ENCODE measurements at places on chromosomes 3 and 15. TPM values are rescaled to one million over a fixed set of nuclear protein-coding genes. Genes with fewer than 3 reads are reported as not detected.

Gene POLQ
- 0.23 TPM for total RNA-seq

Gene TNIK
- 11.3 TPM for total RNA-seq

Gene KBTBD12
- total RNA-seq, result 4.5 TPM

Gene TUSC7
- total RNA-seq, result not detected

Gene ANKRD63
- not detected for total RNA-seq

Gene IGF2BP2
- 10.0 TPM for total RNA-seq

Gene SLC2A2
- total RNA-seq, result not detected

Gene STX19
- 0.54 TPM for total RNA-seq

Gene MUC20
- 4.5 TPM for total RNA-seq

Gene NUDT16
- 23.1 TPM for total RNA-seq

Gene ZBED2
- not detected for total RNA-seq

Gene CORO2B
- 3.8 TPM for total RNA-seq

Gene WDR6
- total RNA-seq, result 118 TPM

Gene FBN1
- 529 TPM for total RNA-seq

DNA sequence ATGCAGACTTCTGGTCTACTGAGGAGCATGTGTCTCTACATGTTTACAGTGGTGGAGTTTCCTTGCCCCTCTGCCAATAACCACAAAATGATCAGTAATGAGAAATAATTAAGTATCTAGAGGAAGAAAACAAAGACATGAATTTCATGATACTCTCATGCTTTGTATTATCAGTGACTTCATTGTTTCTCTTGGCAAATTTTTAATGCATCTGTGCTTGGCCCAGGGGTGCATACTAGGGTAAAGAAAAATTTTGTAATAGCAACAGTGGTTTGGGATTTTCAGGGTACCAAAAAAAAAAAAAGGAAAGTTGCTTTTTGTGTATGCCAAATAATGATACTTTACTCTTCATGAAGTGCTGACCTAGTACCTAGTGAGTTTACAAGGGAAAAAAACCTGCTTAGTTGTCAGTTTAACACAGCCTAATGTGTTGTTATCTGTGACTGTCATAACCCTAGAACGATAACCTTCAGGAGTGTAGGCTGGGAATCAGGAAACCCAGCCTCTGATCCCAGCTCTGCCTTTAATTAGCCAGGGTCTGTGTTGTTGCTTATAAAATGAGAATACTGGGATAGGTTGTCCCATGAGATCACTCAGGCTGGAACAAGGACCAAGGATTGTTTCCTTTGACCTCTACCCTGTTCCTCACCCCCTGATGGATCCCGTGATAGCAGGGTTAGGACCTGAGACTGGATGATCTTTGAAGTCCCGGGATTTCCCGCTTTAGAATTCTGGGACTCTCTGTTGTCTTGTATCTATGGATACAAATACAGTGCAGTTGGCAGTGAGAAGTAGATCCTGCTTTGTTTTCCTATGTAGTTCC lies 117.5 kb downstream of the CMSS1 start:
- peak overlapping the region; percentile 22 for H3K27ac ChIP-seq
- H3K4me3 ChIP-seq, result no peak overlapping the region
- no peak for DNase-seq
- H3K4me1 ChIP-seq, result peaks cover 8% of the 10 kb centered on the region
- no peaks in the 10 kb centered on the region for H3K27me3 ChIP-seq

GRCh38 chr3:146117406-146118285 lies 43.3 kb downstream of the PLOD2 start:
- no peaks in the 10 kb centered on the region for H3K4me1 ChIP-seq
- DNase-seq, result no peak
- H3K27me3 ChIP-seq, result no peaks in the 10 kb centered on the region
- no peak overlapping the region for H3K4me3 ChIP-seq
- H3K27ac ChIP-seq, result no peak overlapping the region
- no peaks in the 10 kb centered on the region for H3K36me3 ChIP-seq

GRCh38 chr3:128878556-128879124 lies 780 bp upstream of the ACAD9 start:
- no peaks in the 10 kb centered on the region for H3K36me3 ChIP-seq
- no peaks in the 10 kb centered on the region for H3K4me1 ChIP-seq
- no peaks in the 10 kb centered on the region for H3K27me3 ChIP-seq
- peak overlapping the region; percentile 84 for H3K27ac ChIP-seq

GRCh38 chr15:47890397-47891150 lies 173.3 kb downstream of the SEMA6D start:
- no peak for DNase-seq
- H3K36me3 ChIP-seq, result no peaks in the 10 kb centered on the region
- no peak overlapping the region for H3K4me3 ChIP-seq
- no peaks in the 10 kb centered on the region for H3K4me1 ChIP-seq
- no peaks in the 10 kb centered on the region for H3K27me3 ChIP-seq

DNA sequence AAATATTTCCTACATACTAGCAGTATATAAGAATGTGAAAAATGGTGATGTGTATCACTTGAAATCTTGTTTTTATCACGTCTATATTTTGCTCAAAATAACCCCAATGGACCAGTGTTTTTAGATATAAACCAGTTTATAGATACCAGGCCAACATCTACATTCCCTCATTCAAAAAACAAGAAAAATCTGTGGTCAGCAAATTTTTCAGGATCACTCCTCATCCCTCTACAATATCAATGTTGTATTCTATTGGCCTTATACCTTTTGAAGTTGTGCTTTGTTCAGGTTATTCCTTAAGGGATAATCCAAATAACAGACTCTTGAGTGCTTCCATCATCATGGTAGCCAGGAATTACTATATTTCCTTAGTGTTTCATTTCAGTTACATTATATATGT lies 332.9 kb upstream of the ARRDC4 start:
- H3K36me3 ChIP-seq, result no peaks in the 10 kb centered on the region
- no peak for DNase-seq
- H3K27ac ChIP-seq, result no peak overlapping the region
- H3K4me3 ChIP-seq, result no peak overlapping the region

GRCh38 chr3:174986685-174987084 lies 127.6 kb downstream of the NAALADL2 start:
- no peaks in the 10 kb centered on the region for H3K4me1 ChIP-seq
- no peak for DNase-seq
- no peaks in the 10 kb centered on the region for H3K27me3 ChIP-seq
- no peak overlapping the region for H3K27ac ChIP-seq
- no peaks in the 10 kb centered on the region for H3K36me3 ChIP-seq

DNA sequence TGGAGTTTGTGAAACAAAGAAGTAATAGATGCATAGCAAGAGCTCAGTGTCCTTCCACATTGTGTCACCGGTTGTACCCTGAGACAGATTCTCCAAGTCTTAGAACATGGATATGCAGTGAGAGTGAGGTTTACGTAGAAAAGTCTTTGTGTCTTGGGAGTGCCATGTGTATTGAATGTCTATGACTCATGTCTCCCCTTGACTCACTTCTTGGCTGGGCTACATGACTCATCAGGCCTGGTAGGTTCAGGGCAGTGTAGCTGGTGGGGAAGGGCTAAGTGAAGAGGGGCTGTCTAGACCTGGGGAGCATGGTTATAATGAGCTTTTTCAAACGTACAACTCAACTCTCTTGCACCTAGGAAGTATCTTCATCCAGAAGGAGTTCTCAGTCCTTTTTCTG lies 167.4 kb downstream of the GAP43 start:
- H3K4me1 ChIP-seq, result no peaks in the 10 kb centered on the region
- H3K27me3 ChIP-seq, result no peaks in the 10 kb centered on the region
- no peak overlapping the region for H3K4me3 ChIP-seq
- H3K27ac ChIP-seq, result no peak overlapping the region
- H3K36me3 ChIP-seq, result no peaks in the 10 kb centered on the region

DNA sequence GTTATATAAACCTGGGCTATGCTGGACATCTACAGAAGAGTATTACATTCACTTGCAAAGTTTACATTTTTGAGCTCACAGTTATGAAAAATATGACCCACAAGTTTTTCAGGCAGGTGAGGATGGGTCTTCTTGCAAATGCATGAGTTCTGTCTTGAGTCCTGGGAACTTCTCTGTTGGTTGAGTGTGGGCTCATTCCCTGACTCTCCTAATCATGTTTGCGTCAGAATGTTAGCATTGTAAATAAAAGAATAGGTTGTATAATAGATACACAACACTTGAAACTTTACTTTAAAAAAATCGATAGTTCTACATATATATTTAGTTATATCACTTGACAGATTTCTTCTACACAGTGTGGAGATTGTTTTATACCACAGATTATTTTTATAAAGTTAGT lies 7.2 kb upstream of the EXOG start:
- DNase-seq, result no peak
- no peak overlapping the region for H3K27ac ChIP-seq
- H3K27me3 ChIP-seq, result no peaks in the 10 kb centered on the region

DNA sequence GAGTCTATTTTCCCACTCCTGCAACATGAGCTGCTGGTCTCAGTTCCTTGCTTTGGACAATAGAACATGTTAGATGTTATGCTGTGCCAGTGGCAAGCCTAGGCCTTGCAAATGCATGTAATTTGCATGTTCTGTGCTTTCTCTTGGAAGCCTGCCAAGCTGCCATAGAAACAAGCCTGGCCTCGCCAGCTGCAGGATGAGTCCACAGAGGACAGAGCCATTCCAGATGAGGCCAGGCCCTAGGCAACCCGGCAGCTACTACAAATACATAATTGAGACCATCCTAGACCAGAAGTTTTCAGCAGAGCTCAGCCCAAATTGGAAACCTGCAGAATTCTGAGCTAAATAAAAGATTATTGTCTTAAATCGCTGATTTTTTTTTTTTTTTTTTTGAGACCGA lies 39.6 kb downstream of the TRIM69 start:
- no peak for DNase-seq
- H3K4me1 ChIP-seq, result no peaks in the 10 kb centered on the region
- no peaks in the 10 kb centered on the region for H3K36me3 ChIP-seq
- H3K27ac ChIP-seq, result no peak overlapping the region
- H3K4me3 ChIP-seq, result no peak overlapping the region

DNA sequence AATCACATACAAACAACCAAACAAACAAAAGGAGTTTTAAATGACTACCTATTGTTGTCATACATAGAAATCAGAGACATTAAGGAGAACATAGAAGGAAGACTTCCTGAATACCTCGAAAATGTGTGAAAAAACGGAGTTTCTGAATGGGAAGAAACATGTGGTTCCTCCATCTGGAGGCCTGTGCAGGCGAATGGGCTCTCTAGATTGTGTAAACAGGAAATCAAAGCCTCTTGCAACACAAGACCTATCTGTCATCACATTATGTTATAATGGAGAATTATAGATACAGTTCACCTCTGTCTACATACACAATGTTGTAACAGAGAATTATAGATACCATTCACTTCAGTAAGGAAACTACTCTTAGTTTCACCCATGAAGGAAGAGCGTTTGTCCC lies 44.1 kb downstream of the RUBCN start:
- H3K4me3 ChIP-seq, result no peak overlapping the region
- peaks cover 13% of the 10 kb centered on the region for H3K36me3 ChIP-seq
- H3K27ac ChIP-seq, result no peak overlapping the region
- H3K27me3 ChIP-seq, result no peaks in the 10 kb centered on the region
- H3K4me1 ChIP-seq, result no peaks in the 10 kb centered on the region

DNA sequence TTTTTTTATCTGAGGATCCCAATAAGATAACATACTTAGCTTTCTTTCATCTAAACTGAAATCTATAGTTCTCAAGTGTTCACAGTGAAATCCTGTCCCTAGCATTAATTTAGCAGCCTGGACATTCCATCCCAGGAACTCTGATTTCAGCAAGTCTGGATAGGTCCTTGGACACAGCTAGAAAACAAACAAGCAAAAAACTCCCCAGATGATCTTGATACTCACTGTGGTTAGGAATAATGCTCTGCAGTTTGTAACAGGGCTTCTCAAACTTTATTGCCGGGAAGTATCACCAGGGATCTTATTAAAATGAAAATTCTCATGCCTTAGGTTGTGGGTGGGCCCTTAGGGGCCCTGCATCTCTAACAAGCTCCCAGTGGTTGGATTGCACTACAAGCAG lies 24.3 kb downstream of the THBS1 start:
- no peak overlapping the region for H3K4me3 ChIP-seq
- no peaks in the 10 kb centered on the region for H3K27me3 ChIP-seq
- H3K27ac ChIP-seq, result no peak overlapping the region
- no peaks in the 10 kb centered on the region for H3K4me1 ChIP-seq
- H3K36me3 ChIP-seq, result no peaks in the 10 kb centered on the region

DNA sequence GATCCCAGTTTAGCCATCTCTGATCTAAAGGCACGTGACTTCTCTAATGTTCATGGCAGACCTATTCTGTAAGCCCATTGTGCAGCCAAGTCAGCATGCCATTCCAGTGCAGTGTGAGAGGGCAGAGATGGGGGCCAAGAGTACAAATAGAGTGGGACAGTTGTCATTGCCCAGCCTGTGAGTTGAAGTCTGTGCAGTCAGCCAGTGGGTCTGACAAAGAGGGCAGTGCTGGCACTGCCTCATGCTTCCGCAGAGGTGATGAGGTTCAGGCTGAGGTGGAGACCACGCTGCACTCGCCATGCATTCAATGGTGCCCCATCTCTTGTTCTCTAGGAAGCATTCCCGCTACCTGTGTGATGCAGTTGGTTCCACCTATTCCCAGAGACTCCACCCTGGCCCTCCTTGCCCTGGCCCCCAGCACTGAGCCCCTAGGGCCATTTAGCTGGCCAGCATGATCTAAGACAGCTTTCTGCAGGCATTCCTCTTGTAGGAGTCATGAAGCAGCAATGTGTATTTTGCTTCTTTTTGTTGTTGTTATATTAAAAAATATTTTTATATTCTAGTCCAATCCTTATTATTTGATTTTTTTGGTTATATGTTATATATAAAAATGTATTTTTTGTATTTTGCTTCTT lies 3.7 kb downstream of the MRAS start:
- H3K27me3 ChIP-seq, result no peaks in the 10 kb centered on the region
- no peaks in the 10 kb centered on the region for H3K36me3 ChIP-seq
- H3K4me3 ChIP-seq, result no peak overlapping the region
- DNase-seq, result no peak

DNA sequence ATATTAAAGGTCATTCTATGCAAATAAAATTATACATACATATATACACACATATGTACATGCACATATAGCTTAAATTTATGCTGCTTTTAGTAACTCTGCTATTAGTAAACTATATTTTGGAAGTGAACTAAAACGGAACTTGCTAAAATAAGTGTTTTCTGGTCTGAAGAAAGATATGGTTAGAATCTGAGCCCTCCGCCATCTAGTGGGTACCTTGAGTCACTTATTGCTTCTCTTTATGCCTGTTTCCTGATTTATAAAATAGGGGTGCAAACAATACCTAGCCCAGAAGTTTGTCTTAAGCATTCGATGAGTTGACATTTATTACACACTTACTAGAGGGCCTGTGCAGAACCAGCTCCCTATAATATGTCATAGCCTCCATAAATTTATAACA lies 255.7 kb downstream of the CNTN6 start:
- H3K36me3 ChIP-seq, result no peaks in the 10 kb centered on the region
- DNase-seq, result no peak
- no peaks in the 10 kb centered on the region for H3K27me3 ChIP-seq
